ENCODE measurements at places on chromosomes 4 and X.

DNA sequence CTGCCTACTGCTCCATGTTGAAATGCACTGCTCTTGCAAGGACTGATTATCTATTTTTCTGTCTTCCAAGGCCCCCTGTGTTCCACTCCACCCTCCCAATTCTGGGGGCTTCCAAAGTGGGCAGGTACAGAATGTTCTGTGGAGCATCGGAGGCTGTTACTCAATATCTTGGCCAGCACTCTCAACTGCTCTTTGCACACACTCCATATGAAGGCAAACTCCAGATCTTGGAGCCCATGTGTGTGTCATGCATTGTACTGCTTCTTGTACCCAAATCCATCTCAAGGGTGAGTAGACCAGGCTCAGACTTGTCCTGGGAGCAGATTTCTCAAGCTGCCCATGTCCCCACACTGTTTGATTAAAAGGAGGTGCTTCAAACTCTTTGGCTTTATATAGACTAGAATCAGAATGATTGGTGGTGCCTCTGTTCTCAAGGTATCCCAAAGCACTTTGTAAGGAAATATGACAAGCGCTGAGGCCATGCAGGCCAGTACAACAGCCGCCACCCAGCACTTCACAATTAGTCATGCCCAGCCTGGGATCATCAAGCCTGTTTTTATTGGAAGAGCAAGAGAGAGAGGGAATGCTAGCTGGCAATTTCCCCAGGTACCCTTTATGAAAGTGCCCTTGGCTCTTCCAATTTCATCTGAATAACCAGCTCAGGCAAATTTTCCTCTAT, 44.3 kb downstream of the AR start:
- no peak for DNase-seq

DNA sequence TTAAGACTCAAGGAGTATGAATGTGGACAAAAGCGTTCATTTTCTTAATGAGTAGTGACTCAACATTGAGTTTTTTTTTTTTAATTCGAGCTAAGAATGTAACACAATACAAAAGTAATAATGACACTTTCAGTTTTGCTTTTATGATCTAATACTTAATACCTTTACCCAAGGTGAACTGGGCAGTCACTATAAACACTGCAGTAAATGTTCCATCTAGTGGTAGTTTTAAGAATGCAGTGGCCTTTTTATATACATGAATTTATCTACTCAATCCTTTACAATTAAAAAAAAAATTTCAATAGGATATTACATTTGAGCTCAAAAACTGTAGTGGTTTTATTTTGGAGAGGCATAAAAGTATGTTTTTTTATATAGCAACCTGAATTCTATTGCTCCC, 33.9 kb downstream of the PDK3 start:
- DNase-seq = no peak

DNA sequence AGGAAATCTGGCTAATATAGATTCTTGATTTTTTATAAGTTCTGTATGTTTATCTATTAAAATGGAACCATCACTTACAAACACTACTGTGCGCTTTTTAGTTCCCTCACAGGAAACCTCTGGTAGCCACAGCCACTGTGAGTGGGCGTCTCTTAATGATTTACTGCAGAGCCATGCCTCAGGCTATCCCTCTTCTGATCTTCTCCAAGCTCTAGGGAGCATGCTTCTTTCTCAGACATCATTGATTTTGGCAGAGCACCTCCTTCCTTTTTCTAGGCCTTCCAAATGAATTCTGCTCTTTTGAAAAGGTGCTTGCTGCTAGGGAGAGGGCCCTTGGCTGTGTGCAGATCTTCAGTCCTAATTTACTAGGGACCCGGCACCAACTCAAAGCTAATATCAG, 61.1 kb upstream of the STS start:
- no peak for DNase-seq

- no peak for DNase-seq
Observed at GRCh38 chrX:42746606-42747005, 31.4 kb downstream of the PPP1R2C start.

- no peak for DNase-seq
Observed at GRCh38 chr4:26583538-26583864, 383 bp upstream of the TBC1D19 start.

- no peak for DNase-seq
Observed at GRCh38 chrX:136823175-136823574, 42.4 kb upstream of the ARHGEF6 start.

DNA sequence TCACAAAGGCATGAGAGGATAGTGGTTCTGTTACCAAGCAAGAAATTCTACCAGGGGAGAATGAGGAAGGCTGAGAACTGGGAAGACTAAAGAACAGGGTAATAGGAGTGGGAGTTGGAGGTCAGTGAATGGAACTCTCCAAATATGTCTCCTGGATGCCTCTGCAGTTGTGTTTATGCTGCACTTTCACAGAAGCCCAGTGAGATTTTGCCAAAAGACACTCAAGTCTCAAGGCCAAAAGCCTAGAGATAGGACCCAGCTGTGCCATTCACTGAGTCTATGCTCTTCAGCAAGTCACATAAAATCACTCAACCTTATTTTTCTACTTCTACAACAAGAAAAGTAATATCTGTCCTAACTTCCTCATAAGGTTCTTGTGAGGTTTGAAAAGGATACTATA, 285.4 kb downstream of the UNC5C start:
- no peak for DNase-seq

- no peak for DNase-seq
Observed at GRCh38 chr4:79673898-79674297, 265.9 kb upstream of the GK2 start.

- DNase-seq = no peak
Observed at GRCh38 chrX:37763400-37763799, 16.5 kb upstream of the CYBB start.

DNA sequence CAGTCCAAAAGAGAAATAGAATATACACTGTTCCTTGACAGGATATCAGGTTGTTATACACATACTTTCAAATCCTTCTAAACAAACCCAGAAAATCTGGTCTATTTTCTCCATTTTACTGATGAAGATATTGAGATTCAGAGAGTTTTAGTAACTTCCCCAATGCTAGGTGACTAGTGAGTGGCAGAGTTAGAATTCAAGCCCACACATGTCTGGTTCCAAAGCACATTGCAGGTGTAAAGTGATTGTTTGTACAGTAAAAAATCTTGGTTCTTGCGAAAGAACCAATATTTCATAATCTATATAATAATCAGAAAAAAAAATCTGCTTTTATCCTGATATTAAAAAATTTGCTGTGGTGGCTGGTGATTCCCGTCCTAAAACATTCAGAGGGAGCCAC, 39.5 kb upstream of the EMCN start:
- no peak for DNase-seq

GRCh38 chr4:111748157-111748556, 397.1 kb upstream of the FAM241A start:
- DNase-seq = no peak

DNA sequence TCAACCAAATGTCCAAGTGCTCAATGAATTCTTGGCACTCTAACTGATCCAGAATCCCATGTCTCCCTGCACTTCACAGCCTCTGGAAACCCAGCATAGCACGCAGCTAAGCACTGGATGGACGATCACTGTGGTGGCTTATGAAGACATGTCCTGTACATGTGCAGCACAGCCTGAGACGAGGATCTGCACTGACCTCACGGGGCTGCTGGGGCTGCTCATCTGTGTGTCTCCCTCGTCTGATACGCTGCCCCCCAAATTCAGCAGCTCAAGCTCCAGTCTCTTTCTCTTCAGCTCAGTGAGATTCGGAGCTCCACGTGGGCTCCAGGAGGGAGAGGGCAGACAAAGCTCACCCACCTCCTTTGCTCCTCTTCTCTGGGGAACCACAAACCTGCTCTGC, 126.9 kb downstream of the CPZ start:
- no peak for DNase-seq

DNA sequence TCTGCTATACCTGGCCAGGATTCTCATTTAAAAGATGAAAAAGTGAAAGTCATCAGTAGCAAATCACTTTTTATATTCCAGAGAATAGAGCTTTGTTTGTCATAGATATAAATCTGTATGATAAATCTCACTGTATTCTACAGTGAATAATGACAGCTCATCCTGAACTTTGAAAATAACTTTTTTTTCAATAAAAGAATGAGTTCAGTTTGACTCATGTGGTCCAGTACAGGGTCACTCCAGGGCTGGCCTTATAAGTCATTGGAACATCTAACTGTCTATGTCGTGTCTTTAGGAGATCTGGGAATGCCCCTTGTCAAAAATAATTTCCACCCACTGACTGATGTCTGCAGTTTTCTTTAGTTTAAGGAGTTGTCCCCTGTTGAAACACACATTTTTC, 18.5 kb upstream of the CXCL8 start:
- DNase-seq = no peak

- DNase-seq = no peak
Observed at GRCh38 chrX:70454441-70455365, 10.1 kb downstream of the DLG3 start.

- no peak for DNase-seq
Observed at GRCh38 chr4:182143086-182143821, 99.9 kb upstream of the TENM3 start.

DNA sequence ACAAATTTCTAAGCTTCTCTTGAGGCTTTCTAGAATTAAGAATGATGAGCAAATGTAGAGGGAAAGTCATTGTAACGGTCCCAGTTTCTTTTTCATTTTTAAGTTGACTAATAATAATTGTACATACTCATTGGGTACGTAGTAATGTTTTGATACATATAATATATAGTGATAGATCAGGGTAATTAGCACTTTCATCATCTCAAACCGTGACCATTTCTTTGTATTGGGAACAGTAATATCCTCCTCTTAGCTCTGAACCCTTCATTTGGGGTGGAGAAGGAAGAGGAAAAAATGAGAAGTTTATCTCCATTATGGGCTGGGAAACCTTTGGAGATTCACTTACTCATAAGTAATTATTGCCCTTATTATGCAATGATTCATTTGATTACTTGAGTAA, 39.0 kb upstream of the GBA3 start:
- no peak for DNase-seq

GRCh38 chrX:118988911-118989310, 14.5 kb downstream of the LONRF3 start:
- DNase-seq = no peak

- DNase-seq = no peak
Observed at GRCh38 chrX:150269605-150270254, 93.4 kb upstream of the MAMLD1 start.

DNA sequence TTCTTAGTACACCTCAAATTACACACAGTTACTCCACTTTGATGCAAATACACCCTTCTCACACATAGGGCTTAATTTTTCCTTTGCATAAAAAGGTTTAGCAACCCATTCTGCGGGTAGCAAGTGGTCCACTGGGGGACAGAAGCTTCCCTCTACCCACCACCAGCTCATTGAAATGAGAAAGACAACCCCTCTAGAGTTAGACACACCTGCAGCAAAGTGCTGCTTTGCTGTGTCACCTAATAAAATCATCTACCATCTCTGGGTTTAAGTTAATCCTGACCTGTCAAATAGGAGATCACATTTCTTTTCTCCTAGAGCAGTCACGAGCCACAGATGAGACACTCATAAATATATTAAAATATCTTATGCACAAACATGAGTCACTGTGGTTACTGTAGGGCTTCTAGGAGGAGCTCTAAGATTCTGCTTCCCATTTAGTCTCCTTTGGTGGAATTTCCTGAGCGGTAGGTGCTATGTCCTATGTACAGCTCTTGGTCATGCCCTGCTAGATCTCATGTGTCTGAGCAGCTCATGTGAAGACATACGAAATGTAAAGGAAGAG, 11.9 kb downstream of the BMX start:
- peak; percentile 12 for DNase-seq

DNA sequence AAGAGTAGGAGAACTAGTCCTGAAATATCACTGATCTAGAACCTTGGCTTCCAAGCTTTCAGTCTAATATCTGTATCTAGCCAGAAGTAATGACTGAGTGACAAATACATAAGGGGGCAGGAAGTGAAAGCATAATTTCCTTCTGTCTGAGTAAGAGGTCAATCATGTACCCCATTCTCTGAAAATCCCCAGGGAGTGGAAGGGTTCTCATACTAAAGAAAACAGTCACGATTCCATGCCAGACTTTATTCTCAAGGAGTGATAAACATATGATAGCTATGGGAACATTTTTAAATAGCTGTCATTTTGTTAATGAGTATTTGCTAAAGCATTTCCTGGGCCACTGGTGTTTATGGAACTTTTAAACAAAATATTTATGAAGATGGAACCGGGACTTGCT, 308.5 kb downstream of the ARHGAP24 start:
- DNase-seq = no peak

DNA sequence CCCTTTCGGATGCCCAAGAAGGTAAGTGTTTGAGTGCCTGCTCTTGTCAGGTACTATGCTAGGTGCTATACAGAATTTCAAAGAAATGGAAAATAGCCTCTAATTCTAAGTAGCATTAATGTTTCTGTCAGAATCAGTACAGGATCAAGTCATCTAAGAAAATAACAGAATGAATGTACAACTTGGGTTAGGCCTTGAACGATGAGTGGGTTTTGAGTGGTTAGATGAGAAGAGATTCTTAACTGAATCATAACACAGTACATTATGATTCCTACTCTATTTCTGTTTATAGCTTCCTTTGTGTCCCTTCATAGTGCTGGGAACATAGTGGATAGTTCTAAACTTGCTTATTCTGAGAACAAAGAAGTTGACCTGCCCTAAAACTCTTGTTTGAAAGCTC, 253.9 kb downstream of the GLUD2 start:
- no peak for DNase-seq

DNA sequence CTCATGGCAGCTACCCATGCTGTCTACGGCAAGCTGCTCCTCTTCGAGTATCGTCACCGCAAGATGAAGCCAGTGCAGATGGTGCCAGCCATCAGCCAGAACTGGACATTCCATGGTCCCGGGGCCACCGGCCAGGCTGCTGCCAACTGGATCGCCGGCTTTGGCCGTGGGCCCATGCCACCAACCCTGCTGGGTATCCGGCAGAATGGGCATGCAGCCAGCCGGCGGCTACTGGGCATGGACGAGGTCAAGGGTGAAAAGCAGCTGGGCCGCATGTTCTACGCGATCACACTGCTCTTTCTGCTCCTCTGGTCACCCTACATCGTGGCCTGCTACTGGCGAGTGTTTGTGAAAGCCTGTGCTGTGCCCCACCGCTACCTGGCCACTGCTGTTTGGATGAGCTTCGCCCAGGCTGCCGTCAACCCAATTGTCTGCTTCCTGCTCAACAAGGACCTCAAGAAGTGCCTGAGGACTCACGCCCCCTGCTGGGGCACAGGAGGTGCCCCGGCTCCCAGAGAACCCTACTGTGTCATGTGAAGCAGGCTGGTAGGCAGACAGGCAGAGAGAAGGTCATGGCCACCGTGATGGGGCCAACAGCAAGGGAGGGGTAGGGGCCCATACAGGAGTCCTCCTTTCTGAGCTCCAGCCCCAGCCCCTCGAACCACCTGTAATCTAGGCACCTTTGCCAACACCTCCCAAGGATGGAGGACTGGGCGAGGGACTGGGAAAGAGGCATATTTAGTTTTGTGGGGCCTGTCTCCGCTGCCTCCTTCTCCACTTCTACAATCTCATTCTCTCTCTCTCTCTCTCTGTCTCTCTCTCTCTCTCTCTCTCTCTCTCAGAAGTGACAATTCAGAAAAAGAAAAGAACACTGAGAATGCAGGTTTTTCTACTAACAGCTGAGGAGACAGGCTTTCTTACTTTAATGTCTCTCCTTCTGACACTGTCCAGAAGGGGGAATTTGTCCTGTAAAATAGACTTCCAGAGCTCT, 4.7 kb upstream of the TSPYL2 start:
- DNase-seq = no peak

- DNase-seq = no peak
Observed at GRCh38 chr4:120158841-120159463, 92.3 kb upstream of the MAD2L1 start.

Data from epithelial cell of prostate (primary cell).